ENCODE measurements at places on chromosomes 4 and X. TPM values are rescaled to one million over a fixed set of nuclear protein-coding genes. Genes with fewer than 3 reads are reported as not detected.

NPY2R gene
- not detected for total RNA-seq

FAM9B gene
- not detected for total RNA-seq

RHOXF1 gene
- total RNA-seq = not detected

CXCL10 gene
- not detected for total RNA-seq

USP9X gene
- total RNA-seq = 114 TPM

ANOS1 gene
- total RNA-seq = 0.08 TPM

CXCL3 gene
- total RNA-seq = 1.8 TPM

BRS3 gene
- total RNA-seq = not detected

SSX2B gene
- not detected for total RNA-seq

TENM3 gene
- 91.0 TPM for total RNA-seq

TMPRSS11B gene
- not detected for total RNA-seq

DGKK gene
- total RNA-seq = not detected

FREM3 gene
- not detected for total RNA-seq

DOK7 gene
- total RNA-seq = 228 TPM

RNF175 gene
- total RNA-seq = not detected

GBA3 gene
- total RNA-seq = not detected

PRRG1 gene
- total RNA-seq = 18.1 TPM

AFF1 gene
- 13.7 TPM for total RNA-seq

CT55 gene
- not detected for total RNA-seq

TMPRSS11A gene
- not detected for total RNA-seq

BBS12 gene
- total RNA-seq = 7.8 TPM

NCAPG gene
- total RNA-seq = 1.8 TPM

C4orf36 gene
- 0.21 TPM for total RNA-seq

GAB3 gene
- 7.3 TPM for total RNA-seq

CFI gene
- total RNA-seq = 1.4 TPM

MAGEA10 gene
- not detected for total RNA-seq

TAF1 gene
- total RNA-seq = 22.0 TPM

Measured in myocyte (in vitro differentiated cells).